ENCODE measurements at places on chromosomes 16 and 17. TPM values are rescaled to one million over a fixed set of nuclear protein-coding genes. Genes with fewer than 3 reads are reported as not detected.

Gene GFAP
- total RNA-seq = 0.98 TPM

Gene RDM1
- 2.6 TPM for total RNA-seq

Gene TRIM72
- total RNA-seq = 0.03 TPM

Gene KCNG4
- total RNA-seq = not detected

Gene CFAP119
- 7.7 TPM for total RNA-seq

Gene MYOCD
- 0.49 TPM for total RNA-seq

Gene PRSS33
- total RNA-seq = not detected

Gene MATCAP1
- 6.5 TPM for total RNA-seq

Gene RFWD3
- total RNA-seq = 31.5 TPM

Gene SMIM36
- total RNA-seq = not detected

Gene ACSM3
- 3.1 TPM for total RNA-seq

Gene CACNG3
- not detected for total RNA-seq

Gene ESRP2
- total RNA-seq = not detected
